ENCODE measurements at places on chromosomes 7 and 10. TPM values are rescaled to one million over a fixed set of nuclear protein-coding genes. Genes with fewer than 3 reads are reported as not detected.

MAGI2 gene
- total RNA-seq: 0.42 TPM

NRG3 gene
- not detected for total RNA-seq

BBS9 gene
- 29.5 TPM for total RNA-seq

SLC13A1 gene
- not detected for total RNA-seq

TRIM74 gene
- total RNA-seq: 0.21 TPM

AKR1C4 gene
- 0.21 TPM for total RNA-seq

MKI67 gene
- total RNA-seq: 1.8 TPM

NME8 gene
- 1.7 TPM for total RNA-seq

STK32C gene
- 4.2 TPM for total RNA-seq

GPR37 gene
- 0.10 TPM for total RNA-seq

PLXNA4 gene
- total RNA-seq: 2.6 TPM

SORBS1 gene
- 5.2 TPM for total RNA-seq

RASA4B gene
- 9.3 TPM for total RNA-seq

OR2A1 gene
- not detected for total RNA-seq

CDHR1 gene
- total RNA-seq: 0.31 TPM

DPP6 gene
- total RNA-seq: not detected

Data from mononuclear cell (primary cell).